Upper lobe of left lung (tissue), 6 donors: ENCODE measurements at places on chromosomes 7 and 10. TPM values are rescaled to one million over a fixed set of nuclear protein-coding genes. Genes with fewer than 3 reads are reported as not detected.

DNA sequence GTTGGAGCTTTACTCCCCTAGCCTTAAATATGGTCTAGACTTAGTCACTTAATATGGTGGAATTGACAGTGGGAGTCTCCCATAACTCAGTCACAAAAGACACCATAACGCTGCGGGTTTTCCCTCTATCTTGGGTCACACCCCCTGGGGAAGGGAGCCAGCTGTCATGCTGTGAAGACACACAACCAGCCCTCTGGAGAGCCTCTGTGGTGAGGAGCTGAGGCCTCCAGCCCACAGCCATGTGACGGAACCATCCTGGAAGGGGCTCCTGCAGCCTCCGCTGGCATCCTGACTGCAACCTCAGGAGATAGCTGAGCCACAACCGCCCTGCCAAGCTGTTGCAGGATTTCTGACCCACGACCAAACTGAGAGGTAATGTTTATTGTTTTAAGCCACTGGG, 37.9 kb downstream of the PAXIP1 start:
- no peak overlapping the region for H3K4me3 ChIP-seq
- no peaks in the 10 kb centered on the region for H3K27me3 ChIP-seq
- no peaks in the 10 kb centered on the region for H3K4me1 ChIP-seq
- peaks cover 36% of the 10 kb centered on the region for H3K36me3 ChIP-seq
- no peak for DNase-seq
- no peak overlapping the region for H3K27ac ChIP-seq

Gene GIMAP5
- total RNA-seq, result 46.1 TPM

DNA sequence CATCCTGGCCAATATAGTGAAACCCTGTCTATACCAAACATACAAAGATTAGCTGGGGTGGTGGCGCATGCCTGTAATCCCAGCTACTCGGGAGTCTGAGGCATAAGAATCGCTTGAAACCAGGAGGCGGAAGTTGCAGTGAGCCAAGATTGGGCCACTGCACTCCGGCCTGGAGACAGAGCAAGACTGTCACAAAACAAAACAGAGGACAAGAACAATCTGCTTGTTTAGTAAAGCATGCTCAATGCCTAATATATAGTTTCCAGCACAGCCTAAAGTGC, 1.8 kb upstream of the SEC24C start:
- no peaks in the 10 kb centered on the region for H3K27me3 ChIP-seq
- H3K27ac ChIP-seq, result no peak overlapping the region
- peaks cover 3% of the 10 kb centered on the region for H3K36me3 ChIP-seq
- peaks cover 38% of the 10 kb centered on the region for H3K4me1 ChIP-seq

Gene IDE
- total RNA-seq, result 25.2 TPM

- H3K4me1 ChIP-seq, result no peaks in the 10 kb centered on the region
- no peaks in the 10 kb centered on the region for H3K27me3 ChIP-seq
- H3K4me3 ChIP-seq, result no peak overlapping the region
- no peak overlapping the region for H3K27ac ChIP-seq
- H3K36me3 ChIP-seq, result no peaks in the 10 kb centered on the region
Measured at GRCh38 chr7:136640977-136641376, 227.5 kb upstream of the CHRM2 start.

DNA sequence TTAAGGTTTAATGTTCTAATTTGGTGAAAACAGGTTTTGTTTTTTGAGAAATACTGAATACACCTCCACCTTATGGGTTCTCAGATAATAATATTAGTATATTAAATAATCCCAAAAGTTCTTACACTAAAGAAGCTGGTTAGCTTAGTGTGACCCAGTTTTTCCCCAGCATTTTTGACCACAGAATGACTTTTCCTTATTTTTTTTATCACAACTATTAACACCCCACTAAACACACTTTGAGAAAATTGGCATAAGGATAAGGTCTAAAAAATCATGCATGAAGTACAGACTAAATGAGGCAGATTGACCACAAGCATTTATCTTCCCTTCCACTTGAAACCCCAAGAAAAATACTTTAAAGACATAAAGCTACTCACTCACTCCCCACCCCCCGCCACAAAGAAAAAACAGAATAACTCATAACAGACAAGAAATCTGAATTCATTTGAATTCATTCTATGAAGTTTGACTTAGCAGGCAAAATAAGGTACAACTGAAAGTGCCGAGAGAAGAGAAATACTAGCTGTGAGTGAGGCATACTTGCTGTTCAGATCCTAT, 49.7 kb upstream of the WNT16 start:
- no peak overlapping the region for H3K27ac ChIP-seq
- H3K4me1 ChIP-seq, result no peaks in the 10 kb centered on the region
- no peaks in the 10 kb centered on the region for H3K27me3 ChIP-seq
- DNase-seq, result no peak

DNA sequence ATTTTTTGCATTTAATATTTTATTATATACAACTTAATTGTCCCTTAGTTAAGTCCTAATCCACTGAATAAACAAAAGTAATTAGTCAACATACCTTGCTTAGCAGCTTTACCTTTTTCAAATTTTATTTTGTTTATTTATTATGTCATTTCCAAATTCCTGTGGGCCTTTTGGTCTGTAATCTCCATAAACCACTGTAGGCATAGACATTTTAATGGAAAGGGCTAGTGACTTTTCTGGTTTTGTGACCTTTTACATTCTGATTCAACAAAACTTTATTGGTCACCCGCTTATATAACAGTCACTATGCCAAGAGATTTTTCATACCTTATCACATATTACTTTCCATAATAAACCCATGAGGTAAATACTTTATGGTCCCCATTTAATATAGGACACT, 181.3 kb upstream of the PRPS1L1 start:
- H3K27ac ChIP-seq, result no peak overlapping the region
- no peaks in the 10 kb centered on the region for H3K27me3 ChIP-seq
- no peaks in the 10 kb centered on the region for H3K4me1 ChIP-seq
- H3K36me3 ChIP-seq, result no peaks in the 10 kb centered on the region
- H3K4me3 ChIP-seq, result no peak overlapping the region
- DNase-seq, result no peak

GRCh38 chr7:115329006-115329405, 407.1 kb downstream of the MDFIC start:
- DNase-seq, result no peak
- H3K36me3 ChIP-seq, result no peaks in the 10 kb centered on the region
- no peaks in the 10 kb centered on the region for H3K27me3 ChIP-seq
- H3K4me1 ChIP-seq, result no peaks in the 10 kb centered on the region
- no peak overlapping the region for H3K4me3 ChIP-seq
- H3K27ac ChIP-seq, result no peak overlapping the region
